ENCODE measurements at places on chromosomes 7 and 10.

- DNase-seq, result peak; percentile 78
Measured at GRCh38 chr10:100009793-100010676, at the start of gene DNMBP. DNMBP (minus strand) TSS chr10:100009947; CDS start chr10:99972124, 37,823 bp downstream.

GRCh38 chr7:154577141-154577873 is 425.6 kb downstream of the PAXIP1 start:
- DNase-seq, result no peak

DNA sequence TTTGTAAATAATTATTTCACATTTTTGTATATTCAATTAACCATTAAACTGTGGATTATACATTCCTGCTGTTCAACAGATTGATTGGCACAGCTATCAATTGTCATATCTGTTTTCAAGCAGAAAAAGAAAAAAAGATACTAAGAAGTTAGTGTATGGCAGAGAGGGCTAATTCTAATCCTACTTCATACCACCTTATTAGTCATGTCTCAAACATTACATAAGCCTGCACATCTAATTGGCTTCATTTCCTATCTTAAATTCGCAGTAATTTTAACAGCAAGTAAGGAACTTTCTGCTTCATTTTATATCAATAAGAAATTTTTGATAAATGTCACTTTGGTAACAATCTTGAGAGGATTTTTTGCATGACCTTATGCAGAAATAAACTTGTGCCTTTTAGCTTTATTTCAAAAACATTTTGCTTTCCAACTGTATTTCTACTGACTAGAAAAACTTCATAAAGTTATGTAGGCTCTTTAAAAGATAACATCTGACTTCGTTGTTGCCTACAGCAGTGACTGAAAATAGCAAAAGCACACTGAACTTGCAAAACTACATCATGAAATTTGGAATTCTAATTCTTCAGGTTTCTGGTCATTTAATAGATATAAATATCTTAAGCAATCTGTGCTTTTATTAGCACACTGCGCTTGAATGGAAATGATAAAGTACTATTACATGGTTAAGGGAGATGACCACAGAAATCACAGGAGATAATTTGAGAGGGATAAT is 111.5 kb downstream of the SEMA3C start:
- DNase-seq, result no peak

DNA sequence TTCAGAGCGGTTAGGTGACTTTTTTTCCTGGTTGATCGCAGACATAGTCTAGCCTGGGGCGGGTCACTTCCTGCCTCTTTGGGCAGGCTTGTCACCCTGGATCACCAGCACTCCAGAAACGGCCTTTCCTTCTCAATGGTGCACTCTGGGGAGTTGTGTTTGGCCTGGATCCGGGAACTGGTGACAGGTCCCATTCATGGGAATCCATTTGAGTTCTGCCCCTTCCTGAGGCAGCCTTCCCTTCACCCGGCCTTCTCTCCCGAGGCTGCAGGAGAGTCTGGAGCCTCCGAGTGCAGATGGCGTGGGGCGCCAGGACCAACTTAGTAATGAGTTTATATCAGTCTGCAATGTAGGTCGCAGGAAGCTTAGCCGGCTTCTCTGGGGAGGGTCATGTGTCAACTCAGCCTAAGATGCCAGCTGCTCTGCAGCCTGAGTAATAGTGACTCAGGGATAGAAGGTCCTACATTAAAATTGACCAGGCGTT is 54.2 kb downstream of the TACR2 start:
- DNase-seq, result no peak

DNA sequence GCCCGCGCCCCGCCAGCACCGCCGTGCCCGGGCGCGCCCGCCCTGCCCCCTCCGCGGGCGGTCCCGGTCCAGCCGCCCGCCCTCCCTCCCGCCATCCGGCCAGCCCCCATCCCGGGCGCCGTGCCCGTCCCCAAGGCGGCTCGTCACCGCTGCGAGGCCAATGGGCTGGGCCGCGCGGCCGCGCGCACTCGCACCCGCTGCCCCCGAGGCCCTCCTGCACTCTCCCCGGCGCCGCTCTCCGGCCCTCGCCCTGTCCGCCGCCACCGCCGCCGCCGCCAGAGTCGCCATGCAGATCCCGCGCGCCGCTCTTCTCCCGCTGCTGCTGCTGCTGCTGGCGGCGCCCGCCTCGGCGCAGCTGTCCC is at the start of gene HTRA1:
Gene HTRA1, plus strand, starts transcription at position 187 of the 362 bp plus-strand sequence. Its CDS starts 100 bp downstream, at position 287.
- no peak for DNase-seq

DNA sequence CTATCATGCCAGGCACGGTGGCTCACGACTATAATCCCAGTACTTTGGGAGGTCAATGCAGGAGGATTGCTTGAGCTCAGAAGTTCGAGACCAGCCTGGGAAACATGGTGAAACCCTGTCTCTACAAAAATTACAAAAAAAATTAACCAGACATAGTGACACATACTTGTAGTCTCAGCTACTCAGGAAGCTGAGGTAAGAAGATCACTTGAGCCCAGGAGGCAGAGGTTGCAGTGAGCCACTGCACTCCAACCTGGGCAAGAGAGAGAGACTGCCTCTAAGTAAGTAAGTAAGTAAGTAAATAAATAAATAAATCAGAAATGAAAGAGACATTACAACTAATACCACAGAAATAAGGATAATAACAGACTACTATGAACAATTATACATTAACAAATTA is 36.2 kb downstream of the PDLIM1 start:
- DNase-seq, result no peak

DNA sequence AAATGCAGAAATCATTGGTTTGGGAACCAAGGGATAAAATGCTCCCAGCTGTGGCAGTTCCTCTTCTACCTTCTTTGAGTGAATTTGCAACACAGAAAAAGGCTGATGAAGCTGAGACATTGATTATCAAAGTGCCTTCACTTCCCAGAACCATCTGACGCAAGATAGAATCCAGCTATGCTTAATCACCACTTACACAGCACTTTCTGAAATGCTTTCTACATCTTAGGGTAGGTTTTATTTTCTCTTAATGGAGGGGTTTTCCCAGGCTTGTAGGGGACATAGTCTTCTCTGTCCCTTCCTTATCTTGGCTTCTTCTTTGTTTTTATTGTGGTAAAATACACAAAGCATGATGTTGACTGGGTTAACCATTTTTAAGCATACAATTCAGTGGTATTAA is 332.6 kb upstream of the ZNF32 start:
- no peak for DNase-seq

DNA sequence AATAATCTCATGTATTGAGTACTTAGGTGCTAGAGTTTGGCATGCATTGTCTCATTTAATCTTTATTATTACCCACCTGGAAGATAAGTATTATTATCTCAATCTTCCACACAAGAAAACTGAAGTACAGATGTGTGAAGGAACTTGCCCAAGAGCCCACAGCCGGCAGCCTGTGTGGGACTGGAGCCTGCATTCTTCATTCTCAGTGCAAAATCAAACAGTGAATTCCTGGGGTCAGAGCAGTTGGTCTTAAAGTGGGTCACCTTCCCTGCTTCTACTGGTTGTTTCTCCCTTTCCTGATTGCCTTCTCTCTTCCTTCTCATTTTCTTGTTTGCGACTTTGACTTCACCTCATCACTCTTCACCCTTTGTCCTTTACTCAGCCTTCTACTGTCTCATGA is 144.7 kb upstream of the LYZL1 start:
- no peak for DNase-seq

DNA sequence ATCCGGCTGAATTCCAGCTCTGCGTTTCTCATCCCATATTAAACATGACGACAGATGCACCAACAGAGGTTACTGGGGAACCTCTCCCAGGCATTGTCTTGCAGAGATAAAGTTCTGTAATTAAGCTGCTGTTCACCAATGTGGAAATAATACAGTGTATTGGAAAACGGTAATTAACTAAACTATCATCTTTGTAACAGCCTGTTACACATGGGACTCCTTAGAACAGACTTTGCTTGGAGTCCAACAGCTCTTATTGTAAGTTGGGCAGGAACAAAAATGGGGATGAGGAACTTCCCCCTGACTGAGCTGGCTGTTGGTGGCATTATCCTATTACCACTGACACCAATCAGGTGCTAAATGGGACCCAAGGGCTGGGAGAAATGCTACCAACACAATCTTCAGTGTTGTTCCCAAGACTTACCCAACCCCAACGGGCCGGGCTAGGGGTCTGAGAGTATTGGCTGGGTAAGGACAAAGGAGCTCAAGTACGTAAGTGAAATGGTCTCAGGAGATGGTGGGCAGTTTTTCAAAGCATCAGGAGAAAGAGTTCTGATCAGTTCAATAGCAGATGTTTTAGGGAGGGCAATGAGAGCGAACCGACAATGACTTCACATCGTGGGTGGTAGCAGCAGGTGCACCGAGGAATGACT is 759.4 kb downstream of the GRID1 start:
- DNase-seq, result no peak

DNA sequence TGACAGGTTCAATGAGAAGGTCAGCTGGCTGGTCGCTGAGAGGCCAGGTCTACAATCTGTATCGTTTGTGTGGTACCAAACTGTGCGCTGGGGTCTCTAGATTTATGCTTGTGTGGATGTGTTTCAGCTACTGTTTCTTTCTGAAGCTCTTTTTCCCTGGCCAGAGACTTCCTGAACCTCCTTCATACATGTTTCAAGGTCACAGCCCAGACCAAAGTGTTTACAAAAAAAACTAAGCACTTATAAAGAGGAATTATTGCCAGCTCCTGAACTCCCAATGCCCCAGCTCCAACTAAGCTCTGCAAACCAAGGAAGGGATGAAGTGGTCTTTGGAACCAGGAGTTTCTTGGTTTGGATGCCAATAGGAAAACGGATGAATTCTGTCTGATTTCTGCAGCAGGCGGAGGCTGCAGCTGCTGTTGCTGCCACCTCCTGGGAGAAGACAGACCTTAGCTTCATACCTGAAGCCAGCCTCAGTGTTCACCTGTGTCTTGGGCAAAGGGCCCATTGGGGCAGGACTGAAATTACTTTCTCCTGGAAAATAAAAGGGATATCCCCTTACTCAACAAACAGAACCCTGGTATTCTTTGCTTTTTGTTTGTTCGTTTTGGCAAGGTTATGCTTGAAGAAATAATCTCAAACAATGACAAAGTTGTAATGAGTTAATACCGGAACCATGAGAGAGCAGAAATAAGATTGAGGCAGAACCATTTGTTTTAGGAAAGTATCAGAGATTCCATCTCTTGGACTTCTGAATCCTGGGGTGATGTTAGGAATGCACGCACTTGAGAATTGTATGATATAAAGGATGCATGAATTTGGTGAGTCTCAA is 24.6 kb upstream of the MKLN1 start:
- peak; percentile 8 for DNase-seq

GRCh38 chr7:123747620-123748141 is 1.1 kb downstream of the WASL start:
- peak; percentile 6 for DNase-seq

- no peak for DNase-seq
Measured at GRCh38 chr10:49502358-49502757, 36.6 kb downstream of the ERCC6 start.

- no peak for DNase-seq
Measured at GRCh38 chr10:103612462-103613365, 119.2 kb downstream of the NEURL1 start.

- DNase-seq, result no peak
Measured at GRCh38 chr7:7861211-7861633, 107.4 kb upstream of the GLCCI1 start.

GRCh38 chr7:121244120-121244870 is 84.5 kb upstream of the WNT16 start:
- no peak for DNase-seq

DNA sequence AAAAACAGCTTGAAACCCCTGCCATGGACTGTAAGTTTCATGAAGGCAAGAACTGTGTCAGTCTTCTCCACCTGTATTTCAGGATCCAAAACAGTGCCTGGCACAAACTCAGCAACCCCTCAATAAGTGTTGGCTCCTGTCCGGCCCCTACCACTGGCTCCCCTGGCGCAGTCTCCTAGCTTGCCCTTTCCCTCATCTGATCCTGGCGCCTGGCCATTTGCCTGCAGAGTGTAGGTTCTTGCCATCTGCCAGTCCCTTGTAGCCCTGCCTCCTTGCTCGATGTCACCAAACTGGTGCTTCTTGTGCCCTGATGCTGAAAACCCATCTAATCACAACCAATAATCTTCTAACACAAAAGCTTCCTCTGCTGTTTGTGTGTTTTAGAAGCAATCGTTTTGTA is 60.4 kb downstream of the LGI1 start:
- DNase-seq, result no peak

Data from activated CD4-positive, alpha-beta T cell treated with anti-CD3 and anti-CD28 coated beads, Interleukin-2, amount 50 U/mL, for 4 hours (primary cell).